Renal pelvis (tissue), 12 donors: ENCODE measurements at places on chromosomes 7 and 10.

DNA sequence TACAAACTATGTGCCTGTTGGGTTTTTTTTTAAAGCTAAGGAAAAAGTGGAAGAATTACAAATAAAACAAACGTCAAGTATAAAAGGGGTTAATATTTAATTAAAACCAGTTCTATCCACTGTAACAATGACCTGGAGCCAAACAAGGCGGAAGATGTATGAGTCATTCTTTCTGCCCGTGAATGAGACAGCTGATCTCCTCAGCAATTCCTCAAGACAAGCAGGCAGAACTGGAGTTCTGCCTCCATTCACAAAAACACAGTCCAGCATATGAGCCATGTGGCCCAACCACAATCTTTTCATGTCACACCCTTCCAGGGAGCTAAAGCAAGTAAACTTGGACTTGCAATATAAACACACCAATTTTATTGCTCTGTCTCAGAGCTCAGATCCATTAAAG is 8.4 kb downstream of the ETV1 start:
- peak; percentile 72 for DNase-seq

GRCh38 chr7:771234-772004 is 44.3 kb upstream of the PRKAR1B start:
- DNase-seq = peak; percentile 76

- no peak for DNase-seq
These were observed 235.2 kb downstream of the DGKI start for GRCh38 chr7:137611606-137612005.

GRCh38 chr10:79065091-79065551 is 3.6 kb upstream of the ZMIZ1 start:
- no peak for DNase-seq

DNA sequence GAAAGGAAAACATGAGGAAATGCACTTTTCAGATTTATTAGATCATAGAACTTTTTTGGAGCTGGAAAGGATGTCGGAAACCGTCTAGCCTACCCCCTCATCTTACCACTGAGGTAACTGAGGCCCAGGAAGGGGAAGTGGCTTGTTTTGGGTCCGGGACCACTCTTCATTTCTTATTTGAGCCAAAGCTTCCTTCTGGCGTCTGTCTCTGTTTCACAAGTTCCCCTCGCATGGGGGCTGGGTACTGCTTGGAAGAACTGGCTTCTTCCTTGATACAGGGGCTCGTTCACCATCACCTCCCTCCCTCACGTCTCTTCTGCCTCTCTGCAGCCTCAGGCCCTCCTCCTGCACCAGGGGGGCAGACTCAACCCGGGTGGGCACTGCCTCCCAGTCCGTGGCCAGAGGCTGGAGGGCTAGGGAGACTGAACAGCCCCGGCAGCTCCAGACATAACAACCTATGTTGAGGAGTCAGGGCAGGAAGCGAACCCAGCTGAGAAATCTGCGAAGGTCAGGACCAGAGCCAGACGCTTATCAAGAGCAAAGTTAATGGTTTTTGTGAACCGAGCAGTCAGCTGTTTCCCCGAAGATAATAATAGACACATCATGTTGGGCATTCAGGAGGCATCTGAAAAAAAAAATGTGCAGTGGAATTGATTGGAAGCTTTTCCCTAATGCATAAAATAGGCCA is 12.9 kb downstream of the HTRA1 start:
- no peak for DNase-seq

DNA sequence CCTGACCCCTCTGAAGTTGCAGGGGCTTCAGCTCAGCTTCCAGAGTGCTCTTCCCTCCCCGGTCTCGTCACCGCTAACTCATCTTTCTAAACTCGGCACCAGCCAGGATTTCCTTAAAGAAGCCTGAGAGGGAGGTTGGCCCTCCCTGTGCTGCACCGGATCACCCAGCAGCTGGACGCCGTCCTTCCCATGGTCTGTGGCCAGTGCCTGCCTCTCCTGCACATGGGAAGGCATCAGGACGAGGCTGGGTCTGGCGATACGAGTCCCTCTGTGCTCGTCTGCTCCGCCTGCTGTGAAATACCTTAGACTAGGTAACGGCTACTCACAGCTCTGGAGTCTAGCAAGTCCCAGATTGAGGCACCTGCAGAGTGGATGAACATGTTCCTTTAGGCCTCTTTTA is 179.1 kb downstream of the ZMYND11 start:
- no peak for DNase-seq

DNA sequence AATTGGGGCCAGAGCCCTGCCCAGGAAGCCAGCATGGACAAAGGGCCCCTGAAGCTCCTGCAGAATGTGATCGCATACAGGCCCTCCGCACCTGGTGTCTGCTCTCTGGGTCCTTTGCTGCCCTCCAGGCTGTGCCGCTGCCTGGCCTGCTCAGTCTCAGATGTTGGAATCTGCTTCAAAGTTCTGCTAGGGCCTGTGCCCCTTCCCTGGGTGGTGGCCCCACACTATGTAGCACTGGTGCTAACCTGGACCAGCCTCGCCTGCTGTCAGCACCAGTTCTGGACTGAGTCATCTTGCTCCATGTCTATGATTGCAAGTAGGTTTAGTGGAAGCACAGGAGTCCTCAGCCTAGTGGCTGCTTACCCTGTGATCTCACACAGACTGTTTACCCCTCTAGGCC is 6.3 kb downstream of the MAT1A start:
- no peak for DNase-seq

GRCh38 chr10:25694971-25695370 is 239.1 kb upstream of the MYO3A start:
- DNase-seq = no peak

DNA sequence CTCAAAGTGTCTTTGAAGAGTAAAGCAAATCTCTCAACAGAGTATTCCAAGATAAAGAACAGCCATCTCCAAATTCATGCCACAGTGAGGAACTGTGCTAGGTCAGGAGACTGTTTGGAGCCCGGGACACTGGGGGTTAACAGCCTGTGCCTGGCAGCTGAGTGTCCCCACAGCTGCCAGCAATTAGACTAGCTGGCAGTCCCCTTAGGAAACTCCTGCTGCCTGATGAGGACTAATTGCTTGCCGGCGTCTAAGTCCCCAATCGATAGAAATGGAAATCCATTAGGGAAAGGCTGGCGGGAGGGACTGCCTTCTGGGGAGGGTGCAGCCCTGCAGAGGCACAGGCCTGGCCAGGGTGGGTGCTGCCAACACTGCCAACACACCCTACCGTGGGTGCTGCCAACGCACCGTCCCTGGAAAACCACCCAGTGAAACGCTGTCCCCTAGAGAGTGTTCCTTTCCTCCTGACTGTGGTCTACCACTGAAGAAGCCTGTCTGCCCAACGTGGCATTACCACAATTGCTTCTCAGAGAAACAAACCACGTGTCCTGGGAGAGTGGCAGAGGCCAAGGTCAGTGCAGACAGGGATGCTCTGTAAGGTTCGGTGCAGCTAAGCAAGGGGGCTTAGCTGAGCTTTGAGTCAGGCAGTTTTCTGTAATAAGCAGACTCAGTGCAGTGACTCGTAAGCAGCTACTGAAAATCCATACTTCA is 60.8 kb downstream of the XRCC2 start:
- DNase-seq = no peak

DNA sequence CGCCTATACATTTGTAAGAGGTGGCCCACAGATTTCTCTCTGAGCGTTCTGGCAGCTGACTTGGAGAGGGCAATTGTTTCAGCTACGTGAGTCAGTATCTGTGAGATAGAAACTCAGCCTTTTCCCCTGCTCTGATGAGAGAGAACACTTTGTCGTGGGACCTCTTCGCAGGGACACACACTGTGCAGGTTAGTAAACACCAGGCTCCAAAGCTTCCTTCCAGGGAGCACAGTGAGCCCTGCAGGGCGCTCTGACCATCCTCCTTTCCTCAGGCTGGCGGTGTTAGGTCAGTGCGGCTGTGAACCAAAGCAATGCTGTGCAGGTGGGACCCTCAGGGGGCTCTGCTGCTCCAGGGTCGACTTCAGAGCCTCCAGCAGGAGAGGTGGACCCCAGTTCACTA is 152.2 kb upstream of the TCF7L2 start:
- no peak for DNase-seq

DNA sequence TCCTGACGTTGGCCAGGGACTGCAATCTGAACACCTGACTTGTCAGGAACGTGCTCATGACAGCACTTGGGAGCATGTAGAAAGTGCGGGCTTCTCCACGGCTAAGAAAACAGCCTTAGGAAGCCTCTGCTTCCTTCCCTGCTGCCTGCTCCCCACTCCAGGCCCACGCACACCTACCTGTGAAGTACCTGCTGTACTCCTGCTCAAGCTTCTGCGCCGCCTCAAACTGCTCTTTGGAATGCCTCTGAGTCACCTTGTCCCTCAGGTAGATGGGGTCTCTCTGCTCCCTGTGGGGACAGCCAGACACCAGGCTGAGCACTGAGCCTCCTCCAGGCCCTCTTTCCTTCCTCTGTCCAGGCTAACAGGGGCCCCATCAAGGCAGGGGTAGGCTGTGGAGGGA is 132.7 kb downstream of the DLG5 start:
- no peak for DNase-seq

DNA sequence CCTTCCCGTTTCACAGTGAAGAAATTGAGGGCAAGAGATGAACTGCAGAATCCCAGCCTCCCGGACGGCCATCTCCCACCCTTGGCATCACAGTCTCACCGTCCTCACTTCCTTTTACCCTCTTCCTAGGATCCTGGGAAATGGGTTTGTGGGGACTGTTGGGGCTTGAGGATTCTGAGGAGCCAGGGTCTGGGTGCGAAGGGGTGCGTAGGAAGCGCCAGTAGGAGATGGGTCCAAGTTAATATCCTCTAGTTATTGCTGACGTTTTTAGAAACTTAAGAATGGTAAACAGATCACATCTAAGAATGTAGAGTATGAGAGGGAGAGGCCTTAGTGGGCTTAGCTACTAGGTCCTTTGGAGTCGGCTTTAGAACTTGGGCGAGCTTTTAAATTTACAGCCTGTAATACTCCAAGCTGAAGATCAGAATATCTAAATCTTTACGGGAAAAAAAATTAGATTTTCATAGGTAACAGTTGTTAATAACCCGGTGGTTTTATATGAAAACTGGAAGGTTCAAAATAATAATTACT is 696 bp downstream of the MALSU1 start:
- DNase-seq = no peak

DNA sequence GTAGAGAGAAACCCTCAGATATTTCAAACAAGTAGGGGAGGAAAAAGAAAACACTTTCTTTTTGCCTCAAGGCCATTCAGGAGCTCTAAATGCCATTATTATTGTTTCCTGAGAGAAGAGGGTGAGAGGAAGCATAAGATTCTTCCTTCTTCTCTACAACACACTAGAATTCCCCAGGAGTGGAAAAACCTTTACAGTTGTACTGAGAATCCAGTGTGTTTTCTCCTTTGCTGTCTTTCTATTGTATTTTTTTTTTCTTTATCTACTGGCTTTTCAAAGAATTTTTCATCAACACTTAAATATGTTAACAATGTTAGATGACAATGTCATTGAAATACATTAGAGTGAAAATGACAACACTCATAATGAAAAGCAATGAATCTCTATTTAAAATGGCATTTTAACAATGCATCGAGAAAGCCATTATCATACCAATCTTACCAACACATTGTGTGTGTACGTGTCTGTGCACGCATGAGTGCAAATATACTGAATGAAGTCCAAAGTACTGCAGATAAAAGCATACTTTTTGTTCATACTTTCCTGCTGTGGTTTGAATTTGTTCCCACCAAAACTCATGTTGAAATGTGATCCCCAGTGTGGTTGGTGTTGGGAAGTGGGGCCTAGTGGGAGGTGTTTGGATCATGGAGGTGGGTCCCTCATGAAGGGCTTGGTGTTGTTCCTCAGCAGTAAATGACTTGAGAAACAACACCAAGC is 24.2 kb upstream of the MACC1 start:
- no peak for DNase-seq

DNA sequence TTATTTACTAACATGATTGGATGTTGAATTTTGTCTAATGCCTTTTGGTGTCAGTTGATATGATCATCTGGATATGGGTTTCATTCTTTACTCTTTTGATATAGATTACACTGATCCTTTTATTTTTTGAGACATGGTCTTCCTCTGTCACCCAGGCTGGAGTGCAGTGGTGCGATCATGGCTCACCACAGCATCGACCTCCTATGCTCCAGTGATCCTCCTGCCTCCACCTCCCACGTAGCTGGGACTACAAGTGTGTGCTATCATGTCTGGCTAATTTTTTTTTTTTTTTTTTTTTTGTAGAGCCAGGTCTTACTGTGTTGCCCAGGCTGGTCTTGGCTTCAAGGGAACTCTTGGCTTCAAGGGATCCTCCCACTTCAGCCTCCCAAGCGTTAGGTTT is 27.1 kb downstream of the BMS1 start:
- DNase-seq = no peak

GRCh38 chr7:115505136-115505535 is 525.4 kb downstream of the TFEC start:
- DNase-seq = no peak

GRCh38 chr7:16098585-16099179 is 322.7 kb downstream of the CRPPA start:
- DNase-seq = no peak

DNA sequence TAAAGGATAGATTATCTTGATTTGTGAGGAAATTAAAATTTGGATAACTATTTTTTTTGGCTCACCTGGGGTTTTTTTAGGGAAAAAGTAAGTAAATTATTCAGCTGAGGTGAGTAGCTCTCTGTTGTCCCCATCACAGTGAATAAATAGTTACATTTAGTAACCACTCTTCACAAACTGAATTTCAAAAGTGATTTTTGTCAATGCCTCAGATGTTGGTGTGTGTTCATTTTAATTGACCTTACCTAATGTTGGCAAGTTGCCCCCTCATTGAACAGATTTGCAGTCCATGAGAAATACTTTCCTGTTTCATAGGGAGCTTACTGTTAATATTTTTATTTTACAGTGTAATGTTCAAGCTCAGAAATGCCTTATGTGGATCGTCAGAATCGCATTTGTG is 18.3 kb downstream of the PLEKHA1 start:
- DNase-seq = no peak

GRCh38 chr10:37619336-37619735 is 238.1 kb downstream of the ZNF248 start:
- DNase-seq = no peak

- DNase-seq = no peak
These were observed 134.6 kb upstream of the ITGB1 start for GRCh38 chr10:33092596-33092995.

DNA sequence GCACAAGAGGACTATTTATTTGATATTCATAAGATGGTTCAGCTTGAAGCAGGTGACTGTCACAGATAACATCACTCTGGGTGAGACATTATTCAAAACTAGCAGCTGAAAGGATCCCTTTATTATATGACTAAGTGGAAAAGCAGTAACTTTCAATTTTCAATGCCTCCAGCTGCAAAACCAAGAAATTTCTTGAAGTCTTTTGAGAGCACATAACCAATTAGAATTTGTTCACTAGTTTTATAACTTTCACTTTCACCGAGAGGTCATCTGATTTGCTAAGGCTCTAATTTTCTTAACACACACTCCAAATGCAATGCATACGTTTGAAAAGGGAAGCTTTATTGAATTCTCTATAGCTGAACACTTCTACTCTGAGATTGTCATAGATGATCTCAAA is 88.6 kb upstream of the KLF14 start:
- DNase-seq = no peak
